ENCODE measurements at places on chromosomes 11 and 22. TPM values are rescaled to one million over a fixed set of nuclear protein-coding genes. Genes with fewer than 3 reads are reported as not detected.
A peak's percentile ranks its signal among the peaks of the same experiment; 100 is the strongest.

Gene ZBED4
- 7.7 TPM for total RNA-seq

Gene TMEM225
- total RNA-seq: not detected

Gene OR51B5
- not detected for total RNA-seq

Gene CRYBA4
- not detected for total RNA-seq

Gene MRGPRX4
- not detected for total RNA-seq

Gene HORMAD2
- not detected for total RNA-seq

Gene MAPK12
- 193 TPM for total RNA-seq

Gene NELL1
- total RNA-seq: not detected

Gene OR8G5
- not detected for total RNA-seq

Gene RPS6KA4
- 27.0 TPM for total RNA-seq

Gene ARVCF
- 19.6 TPM for total RNA-seq

Gene DGCR6L
- 59.1 TPM for total RNA-seq

Gene MMP12
- not detected for total RNA-seq

Gene APOL5
- total RNA-seq: not detected

DNA sequence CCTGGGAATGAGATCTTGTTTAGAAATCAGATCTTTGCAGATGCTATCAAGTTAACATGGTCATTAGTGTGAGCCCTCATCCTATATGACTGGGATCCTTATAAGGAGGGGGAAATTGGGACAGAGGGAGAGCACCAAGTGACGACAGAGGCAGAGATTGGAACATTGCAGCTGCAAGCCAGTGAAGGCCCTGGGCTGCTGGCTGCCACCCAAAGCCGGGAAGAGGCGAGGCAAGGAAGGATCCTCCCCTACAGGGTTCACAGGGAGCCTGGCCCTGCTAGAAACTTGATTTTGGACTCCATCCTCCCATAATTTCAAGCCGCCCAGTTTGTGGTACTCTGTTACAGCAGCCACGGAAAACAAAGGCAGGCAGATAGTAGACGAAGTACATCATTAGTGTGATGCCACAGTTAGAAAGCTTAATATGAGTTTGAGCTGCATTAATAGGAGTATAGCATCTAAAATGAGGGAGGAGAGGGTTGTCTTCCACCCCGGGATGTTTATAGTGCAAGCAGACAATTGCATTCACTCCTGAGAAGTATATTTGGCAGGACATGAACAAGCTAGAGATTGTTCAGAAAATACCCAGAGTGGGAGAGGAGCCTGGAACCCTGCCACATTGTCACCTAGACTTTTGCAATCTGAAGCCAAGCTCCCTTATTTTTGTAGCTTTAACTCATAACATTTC lies 56.8 kb upstream of the CLMP start:
- peak; percentile 34 for DNase-seq

- DNase-seq: no peak
These were observed 38.8 kb downstream of the CSRP3 start for GRCh38 chr11:19162951-19163505.

DNA sequence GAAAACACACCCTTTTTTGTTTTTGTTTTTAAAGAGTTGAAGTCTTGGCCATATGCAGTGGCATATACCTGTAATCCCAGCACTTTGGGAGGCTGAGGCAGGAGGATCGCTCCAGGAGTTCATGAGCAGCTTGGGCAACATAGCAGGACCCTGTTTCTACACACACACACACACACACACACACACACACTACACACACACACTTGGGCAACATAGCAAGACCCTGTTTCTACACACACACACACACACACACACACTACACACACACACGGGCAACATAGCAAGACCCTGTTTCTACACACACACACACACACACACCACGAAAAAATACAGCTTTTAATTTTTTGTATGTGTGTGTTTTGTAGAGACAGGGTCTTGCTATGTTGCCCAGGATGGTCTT lies 54.5 kb downstream of the HIPK3 start:
- DNase-seq: no peak

GRCh38 chr11:77175021-77175842 lies 47.2 kb downstream of the MYO7A start:
- DNase-seq: peak; percentile 24

- DNase-seq: no peak
These were observed 17.7 kb downstream of the RCN1 start for GRCh38 chr11:32108576-32108975.

GRCh38 chr11:71180694-71181470 lies 71.5 kb downstream of the SHANK2 start:
- DNase-seq: no peak

GRCh38 chr11:83477772-83478171 lies 191.6 kb upstream of the CCDC90B start:
- no peak for DNase-seq

DNA sequence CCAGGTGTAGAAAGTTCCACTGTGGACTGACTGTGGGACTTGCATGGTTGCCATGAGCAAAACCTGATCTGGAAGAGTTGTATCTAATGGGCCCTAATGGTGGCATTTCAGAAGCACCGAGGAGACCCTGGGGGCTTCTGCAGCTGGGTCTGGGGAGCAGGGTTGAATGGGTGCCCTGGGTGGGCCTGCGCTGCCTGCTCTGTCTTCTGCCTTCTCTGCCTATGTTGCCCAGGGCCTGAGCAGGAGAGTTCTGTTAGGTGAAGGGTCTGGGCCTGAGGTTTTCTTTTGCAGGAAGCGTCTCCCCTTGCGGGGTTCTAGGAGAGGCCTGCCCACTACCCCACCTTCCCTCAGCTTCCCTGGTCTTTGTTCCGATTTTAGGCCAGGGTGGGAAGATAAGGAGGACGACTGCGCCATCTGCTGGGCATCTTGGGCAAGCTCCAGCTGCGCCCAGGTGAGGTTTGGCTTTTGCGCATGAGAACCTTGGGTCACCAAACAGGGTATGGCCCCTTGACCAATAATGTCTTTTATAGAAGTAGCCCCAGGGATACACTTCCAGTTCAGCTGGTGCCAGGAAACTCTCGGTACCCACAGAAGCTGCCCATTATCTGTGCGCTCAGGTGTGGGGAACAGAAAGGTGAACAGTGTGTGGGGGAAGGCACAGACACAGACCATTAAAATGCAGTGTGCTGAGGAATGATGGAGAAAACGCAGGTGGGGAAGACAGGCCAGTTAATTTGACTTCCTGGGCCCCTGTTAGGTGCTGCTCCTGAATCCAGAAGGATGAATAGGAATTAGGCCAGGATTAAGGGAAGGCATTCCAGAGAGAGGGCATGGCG lies 23.2 kb downstream of the COMMD9 start:
- no peak for DNase-seq

DNA sequence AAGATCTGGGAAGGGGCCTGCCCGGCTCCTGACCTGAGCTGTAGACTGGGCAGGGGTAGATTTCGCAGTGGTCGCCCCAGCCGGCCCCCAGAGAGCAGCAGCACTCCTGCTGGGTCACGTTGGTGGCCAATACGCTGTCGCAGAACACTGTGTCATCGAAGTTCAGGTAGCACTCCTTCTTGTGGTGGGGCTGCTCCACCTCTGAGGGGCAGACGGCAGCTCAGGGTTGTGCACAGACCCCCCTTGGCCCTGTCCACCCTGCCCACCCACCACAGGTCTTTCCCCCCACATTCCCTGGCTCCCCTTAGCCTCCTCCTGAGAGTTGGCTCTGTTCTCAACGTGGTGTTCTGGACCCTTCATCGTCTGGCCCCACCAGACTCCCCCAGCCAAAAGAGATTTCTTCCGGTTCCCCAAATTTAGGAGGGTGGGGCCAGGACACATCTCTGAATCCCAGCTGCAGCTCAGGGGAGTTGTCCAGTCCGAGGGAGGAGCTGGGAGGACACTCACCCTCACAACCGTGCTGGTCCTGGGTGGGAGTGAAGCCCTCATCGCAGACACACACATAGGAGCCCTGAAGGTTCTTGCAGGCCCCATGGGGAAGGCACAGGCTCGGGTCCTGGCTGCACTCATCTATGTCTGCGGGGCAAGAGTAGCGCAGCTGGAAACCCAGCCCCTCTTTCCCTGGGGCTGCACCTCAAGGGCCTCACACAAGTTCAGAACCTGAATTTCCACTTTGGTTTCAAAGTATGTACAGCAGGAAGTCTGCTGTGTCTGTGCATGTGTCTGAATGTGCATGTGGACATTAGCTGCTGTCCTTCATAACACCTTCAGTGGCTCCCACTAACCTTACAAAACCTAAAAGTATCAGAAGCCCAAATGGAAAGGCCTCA lies 16.5 kb downstream of the SCYL1 start:
- DNase-seq: no peak

GRCh38 chr11:111935317-111936039 lies 1.7 kb upstream of the DIXDC1 start:
- DNase-seq: no peak

DNA sequence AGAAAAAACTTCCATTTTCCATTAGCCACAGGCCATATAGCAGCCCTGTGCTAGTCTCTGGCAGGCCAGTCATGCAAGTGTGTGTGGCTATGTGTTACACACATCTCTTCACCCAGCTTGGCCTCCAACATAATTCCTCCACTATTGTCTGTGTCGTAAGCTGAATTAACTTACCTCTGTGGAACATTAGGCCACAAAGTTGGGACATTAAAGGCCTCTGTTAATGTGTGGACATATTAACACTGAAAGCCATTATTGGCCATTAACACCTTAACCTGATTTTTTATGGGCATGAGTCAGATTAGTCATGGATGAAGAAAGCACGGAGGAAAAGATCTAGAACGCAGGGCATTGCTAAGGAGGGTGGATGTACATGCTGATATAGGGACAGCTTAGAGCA lies 100.1 kb downstream of the DBX1 start:
- no peak for DNase-seq

DNA sequence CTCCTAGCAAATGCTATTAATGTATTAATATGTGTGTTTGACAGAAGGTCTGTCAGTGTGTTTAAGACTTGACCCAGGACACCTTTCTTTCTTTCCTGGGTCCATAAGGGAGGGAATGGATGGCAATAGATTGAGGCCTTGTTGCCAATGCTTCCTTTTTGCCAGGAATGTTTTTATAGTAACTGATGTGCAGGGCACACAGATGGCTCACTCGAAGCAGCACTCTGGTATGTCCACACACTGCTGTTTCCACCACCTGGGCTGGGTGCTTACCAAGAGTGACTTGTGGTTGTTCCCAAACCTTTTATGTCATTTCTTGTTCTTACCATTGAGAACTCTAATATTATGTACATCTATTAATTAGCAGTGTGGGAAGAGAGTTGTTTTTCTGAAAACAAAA lies 396.9 kb upstream of the SYN3 start:
- DNase-seq: no peak

DNA sequence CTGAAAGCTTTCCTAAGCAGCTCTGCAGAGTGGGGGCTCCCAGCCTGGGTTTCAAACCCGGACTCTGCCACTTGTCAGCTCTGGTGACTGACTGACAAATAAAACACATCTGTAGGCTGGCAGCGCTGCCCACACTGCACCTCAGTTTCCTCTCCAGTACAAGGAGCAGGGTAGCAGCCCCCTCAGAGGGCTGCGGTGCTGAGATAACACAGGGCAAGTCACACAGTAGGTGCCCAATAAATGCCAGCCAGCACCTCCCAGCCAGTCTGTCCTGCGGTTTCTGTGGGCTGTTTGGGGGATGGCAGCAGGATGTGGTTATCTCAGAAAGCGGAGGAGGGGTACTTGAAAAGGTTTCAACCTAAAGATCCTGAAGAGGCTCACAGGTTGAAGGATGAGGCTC lies 1.5 kb downstream of the SYT12 start:
- no peak for DNase-seq

- DNase-seq: no peak
These were observed 13.3 kb downstream of the RBFOX2 start for GRCh38 chr22:36015155-36015810.

GRCh38 chr22:24043958-24044357 lies 32.9 kb downstream of the CABIN1 start:
- DNase-seq: no peak

- no peak for DNase-seq
These were observed 318.5 kb downstream of the MIAT start for GRCh38 chr22:26975865-26976264.

GRCh38 chr22:39960791-39961746 lies 872 bp downstream of the TMA7B start:
- no peak for DNase-seq

DNA sequence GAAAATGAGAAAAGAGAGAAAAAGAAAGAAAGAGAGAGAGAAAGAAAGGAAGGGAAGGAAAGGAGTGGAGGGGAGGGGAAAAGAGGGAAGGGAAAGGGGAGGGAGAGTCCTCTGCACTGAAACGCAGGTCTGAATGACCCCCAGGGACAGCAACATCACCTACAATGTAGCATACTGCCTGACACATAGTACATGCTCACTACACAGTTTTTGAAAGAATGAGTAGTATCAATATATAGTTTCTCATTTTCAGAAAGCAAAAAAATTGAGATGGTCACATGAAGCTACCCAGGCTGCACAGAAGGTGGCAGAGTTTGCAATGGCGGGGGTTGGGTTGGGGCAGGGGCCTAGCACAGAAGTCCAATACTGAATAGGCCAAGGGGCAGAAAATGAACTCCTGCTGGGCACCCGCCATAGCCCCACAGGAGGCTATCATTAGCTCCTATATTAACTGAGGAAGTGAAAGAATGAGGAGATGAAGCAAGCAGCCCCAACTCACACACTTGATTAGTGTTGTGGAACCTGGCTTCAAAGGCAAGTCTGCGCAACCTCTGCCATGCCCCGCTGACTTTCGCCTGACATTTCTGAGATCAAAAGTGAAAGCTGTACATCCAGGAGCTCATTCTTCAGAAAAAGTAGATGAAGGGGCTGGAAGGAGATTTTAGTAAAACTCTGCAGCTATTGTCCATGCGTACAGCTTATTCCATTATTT lies 241.2 kb upstream of the SYN3 start:
- no peak for DNase-seq

GRCh38 chr22:32352681-32353080 lies 5.0 kb upstream of the RFPL3 start:
- DNase-seq: no peak

GRCh38 chr11:46207270-46207669 lies 70.2 kb upstream of the CREB3L1 start:
- DNase-seq: no peak

DNA sequence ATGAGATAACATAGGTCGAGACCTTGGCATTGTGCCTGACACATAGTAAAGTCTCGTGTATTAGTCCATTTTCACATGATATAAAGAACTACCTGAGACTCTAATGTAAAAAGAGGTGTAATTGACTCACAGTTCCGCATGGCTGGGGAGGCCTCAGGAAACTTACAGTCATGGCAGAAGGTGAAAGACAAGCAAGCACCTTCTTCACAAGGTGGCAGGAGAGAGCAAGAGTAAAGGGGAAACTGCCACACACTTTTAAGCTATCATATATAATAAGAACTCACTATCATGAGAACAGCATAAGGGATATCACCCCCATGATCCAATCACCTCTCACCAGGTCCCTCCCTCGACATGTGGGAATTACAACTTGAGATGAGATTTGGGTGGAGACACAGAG lies 165.2 kb downstream of the SPON1 start:
- no peak for DNase-seq

DNA sequence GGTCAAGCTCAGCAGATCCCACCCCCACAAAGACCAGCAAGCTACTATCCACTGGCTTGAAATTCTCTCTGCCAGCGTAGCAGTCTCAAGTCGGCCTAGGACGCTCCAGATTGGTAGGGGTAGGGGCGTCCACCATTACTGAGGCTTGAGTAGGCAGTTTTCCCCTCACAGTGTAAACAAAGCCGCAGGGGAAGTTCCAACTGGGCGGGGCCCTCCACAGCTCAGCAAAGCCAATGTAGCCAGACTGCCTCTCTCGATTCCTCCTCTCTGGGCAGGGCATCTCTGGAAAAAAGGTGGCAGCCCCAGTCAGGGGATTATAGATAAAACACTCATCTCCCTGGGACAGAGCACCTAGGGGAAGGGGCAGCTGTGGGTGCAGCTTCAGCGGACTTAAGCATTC lies 1064.9 kb upstream of the TENM4 start:
- DNase-seq: no peak
